Activated CD4-positive, alpha-beta T cell treated with anti-CD3 and anti-CD28 coated beads for 24 hours (primary cell): ENCODE measurements at places on chromosomes 1 and 21.

GRCh38 chr1:53074313-53075154 lies 12.5 kb downstream of the PODN start:
- DNase-seq, result no peak

DNA sequence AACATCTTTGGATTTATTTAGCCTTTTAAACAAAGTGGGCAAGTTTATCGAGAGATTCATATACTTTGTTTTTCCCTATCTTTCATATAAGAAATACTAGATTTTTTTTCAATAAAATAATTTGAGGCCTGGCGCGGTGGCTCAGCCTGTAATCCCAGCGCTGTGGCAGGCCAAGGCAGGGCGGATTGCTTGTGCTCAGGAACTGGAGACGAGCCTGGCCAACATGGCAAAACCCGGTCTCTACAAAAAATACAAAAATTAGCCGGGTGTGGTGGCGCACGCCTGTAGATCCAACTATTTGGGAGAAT lies 1.6 kb upstream of the CDC14A start:
- no peak for DNase-seq

DNA sequence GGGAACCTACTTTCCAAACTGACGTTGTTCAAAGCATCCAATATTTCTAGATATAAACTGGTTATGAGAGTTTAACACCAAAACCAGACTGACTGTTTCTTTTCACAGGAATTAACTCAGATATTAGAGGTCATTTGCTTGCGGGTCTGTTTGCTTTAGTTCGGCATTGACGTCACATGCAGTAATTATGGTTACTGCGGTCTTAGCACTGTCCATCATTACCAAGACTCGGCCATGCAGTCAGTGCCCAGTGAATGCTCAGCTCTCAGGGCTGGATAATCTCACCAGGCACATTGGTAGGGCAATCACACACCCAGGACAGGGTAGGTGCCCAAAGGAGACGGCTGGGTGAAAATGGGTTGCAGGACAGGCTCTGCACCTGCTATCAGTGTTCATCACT lies 9.9 kb upstream of the F3 start:
- no peak for DNase-seq

DNA sequence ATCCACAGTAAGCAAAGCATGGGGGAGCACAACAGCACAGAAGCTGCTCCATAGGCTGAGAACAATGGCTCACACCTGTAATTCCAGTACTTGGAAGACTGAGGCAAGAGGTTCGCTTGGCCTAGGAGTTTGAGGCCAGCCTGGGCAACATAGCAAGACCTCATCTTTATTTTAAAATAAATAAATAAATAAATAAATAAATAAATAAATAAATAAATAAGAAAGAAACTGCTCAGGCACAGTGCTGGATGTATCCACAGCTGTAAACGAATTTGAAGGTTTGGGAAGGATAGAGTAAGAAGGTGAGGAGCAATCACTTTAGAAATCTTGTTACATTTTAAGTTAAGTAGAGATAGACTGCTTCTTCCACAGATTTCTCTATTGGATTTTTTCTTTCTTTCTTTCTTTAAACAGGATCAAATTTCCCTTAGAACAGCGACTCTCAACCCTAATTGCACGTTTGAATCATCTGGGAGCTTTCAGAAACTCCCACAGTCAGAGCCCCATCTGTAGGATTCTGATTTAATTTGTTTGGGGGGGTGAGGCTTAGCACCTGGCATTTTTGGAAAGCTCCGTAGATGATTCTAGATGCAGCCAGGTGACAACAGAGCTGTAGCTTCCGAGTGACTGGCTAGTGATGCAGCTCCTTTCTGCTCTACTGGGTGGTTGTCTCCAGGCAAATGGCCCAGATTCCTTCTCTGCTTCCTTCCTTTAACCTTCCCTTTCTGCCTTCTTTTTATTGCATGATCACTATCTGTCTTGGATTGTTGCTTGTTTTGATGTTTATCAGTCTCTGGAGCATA lies 53.5 kb downstream of the S1PR1 start:
- DNase-seq, result no peak

DNA sequence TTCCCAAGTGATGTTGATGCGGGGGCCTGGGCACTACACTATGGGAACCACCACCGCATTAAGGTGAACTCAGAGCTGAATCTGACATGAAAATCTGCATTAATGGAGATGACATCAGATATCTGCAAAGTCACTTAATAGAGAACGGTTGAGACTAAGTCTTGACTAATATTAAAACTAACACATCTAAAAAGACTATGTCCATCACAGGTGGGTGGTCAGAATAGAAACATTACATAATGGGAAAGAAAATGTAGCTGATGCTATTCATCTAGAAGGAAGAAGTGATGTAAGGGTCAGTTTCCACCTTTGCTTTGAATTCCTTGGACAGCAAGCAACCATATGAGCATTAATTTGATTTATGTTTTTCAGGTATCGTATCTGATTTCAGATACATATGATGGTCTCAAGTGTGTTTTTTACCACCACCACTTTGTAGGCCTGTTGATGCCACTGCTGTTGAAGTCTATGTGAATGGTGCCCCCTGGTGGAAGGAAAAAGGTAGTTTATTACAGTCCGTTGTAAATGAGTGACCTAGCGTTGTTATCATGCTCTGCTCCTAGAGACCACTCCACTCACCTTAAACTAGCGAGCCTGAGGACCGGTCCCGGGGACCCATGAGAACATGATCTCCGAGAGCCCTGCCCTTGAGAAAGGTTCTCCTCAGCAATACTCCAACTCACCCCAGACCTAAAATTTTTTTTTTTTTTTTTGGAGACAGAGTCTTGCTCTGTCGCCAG lies 73.5 kb downstream of the BACH1 start:
- DNase-seq, result no peak
